ENCODE measurements at places on chromosomes 7 and 10. TPM values are rescaled to one million over a fixed set of nuclear protein-coding genes. Genes with fewer than 3 reads are reported as not detected.

The AKR1C4 gene
- total RNA-seq: not detected

DNA sequence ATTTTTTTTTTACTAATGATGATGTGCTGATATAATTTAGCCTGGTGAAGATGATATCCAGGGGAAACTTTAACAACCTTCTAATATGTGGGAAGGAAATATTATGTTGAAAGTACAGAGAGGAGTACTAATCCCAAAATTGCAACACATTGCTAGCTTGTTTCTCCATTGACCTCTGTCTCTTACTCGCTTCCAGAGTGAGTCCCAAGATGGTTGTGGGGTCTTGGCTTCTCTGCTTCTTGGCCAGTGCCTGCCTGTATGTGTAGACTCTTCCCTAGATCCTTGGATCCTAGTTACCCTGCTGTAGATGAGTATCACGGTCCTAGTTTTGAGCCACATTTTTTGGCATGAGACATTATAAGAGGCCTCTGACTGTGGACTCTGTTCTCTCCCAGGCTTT lies 17.5 kb downstream of the BMPER start:
- no peaks in the 10 kb centered on the region for H3K36me3 ChIP-seq
- H3K27me3 ChIP-seq: no peaks in the 10 kb centered on the region

DNA sequence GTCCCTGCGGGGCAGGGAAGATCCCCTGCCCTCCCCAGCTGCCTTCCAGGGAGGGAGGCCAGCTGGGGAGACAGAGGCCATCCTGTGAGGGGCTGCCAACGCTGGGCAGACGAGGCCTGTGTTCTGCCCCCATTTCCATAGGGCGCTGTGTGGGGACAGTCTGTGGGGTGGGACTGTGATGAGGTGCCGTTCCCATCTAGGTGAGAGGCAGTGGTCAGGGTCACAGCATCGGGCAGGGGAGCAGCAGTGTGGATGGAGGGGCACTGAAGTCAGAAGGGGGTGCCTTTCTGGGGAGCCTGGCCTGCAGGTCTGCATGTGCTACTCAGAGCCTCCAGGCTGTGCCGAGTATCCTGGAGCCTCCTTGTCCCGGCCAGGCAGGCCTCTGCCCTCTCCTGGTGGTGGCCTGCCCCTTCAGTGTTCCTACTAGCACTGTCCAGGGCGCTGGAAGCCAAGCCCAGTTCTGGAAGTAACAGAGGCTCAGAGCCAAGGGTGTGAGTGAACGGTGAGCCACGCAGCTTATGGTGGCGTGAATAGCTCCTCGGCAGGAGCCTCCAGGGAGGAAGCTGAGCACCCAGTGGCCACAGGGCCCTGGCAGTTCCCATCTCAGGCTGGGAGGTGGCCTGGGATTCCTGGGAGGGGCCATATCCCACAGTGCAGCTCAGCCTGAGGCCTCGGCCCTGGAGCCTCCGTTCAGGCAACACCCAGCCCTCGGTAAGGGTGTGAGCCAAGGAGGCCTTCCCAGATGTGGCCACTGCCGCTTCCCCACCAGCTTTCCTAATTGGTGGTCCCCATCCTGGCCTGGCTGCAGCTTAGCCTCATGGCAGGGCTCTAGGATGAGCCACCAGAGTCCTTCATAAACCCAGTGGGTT lies 23.3 kb upstream of the CSGALNACT2 start:
- no peak overlapping the region for H3K27ac ChIP-seq
- DNase-seq: no peak
- no peak overlapping the region for H3K4me3 ChIP-seq
- no peaks in the 10 kb centered on the region for H3K36me3 ChIP-seq

DNA sequence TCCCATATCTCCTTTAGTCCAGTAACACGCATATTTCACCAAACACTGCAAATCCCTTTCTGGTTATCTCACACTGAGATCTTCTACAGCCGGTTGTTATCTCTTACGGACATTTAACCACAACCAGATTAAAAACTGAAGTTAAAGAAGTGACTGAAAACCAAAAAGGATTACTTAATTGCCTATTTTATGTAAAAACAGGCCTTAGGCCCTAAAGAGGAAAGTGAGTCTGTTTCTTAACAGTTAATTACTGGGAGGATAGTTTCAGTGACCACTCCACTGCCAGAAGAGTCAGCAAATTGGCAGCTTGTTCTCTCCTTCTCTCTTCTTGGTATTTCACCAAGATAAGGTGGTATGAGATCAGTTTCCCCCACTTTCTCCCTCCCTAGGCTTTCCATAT lies 161.9 kb upstream of the MEOX2 start:
- no peak overlapping the region for H3K4me3 ChIP-seq
- no peaks in the 10 kb centered on the region for H3K36me3 ChIP-seq
- H3K27ac ChIP-seq: no peak overlapping the region
- no peaks in the 10 kb centered on the region for H3K4me1 ChIP-seq
- no peak for DNase-seq

DNA sequence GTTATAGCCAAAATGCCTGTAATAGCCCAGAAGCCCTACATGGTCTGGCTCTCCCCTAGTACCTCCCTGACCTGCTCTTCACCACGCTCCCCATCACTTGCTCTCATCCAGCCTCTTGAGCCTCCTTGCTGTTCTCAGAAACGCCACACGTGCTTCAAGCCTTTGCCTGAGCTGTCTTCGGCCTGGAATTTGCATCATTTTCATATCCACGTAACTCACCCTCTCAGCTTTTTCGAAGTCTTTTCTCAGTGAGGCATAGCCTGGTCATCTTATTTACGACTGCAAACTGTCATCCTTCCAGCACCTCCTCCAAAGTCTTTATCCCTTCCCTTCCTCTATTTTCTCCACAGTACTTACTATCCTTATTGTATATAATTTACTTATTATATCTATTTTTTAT lies 151.0 kb upstream of the AHR start:
- H3K36me3 ChIP-seq: no peaks in the 10 kb centered on the region
- no peaks in the 10 kb centered on the region for H3K27me3 ChIP-seq
- H3K4me1 ChIP-seq: no peaks in the 10 kb centered on the region
- no peak for DNase-seq

DNA sequence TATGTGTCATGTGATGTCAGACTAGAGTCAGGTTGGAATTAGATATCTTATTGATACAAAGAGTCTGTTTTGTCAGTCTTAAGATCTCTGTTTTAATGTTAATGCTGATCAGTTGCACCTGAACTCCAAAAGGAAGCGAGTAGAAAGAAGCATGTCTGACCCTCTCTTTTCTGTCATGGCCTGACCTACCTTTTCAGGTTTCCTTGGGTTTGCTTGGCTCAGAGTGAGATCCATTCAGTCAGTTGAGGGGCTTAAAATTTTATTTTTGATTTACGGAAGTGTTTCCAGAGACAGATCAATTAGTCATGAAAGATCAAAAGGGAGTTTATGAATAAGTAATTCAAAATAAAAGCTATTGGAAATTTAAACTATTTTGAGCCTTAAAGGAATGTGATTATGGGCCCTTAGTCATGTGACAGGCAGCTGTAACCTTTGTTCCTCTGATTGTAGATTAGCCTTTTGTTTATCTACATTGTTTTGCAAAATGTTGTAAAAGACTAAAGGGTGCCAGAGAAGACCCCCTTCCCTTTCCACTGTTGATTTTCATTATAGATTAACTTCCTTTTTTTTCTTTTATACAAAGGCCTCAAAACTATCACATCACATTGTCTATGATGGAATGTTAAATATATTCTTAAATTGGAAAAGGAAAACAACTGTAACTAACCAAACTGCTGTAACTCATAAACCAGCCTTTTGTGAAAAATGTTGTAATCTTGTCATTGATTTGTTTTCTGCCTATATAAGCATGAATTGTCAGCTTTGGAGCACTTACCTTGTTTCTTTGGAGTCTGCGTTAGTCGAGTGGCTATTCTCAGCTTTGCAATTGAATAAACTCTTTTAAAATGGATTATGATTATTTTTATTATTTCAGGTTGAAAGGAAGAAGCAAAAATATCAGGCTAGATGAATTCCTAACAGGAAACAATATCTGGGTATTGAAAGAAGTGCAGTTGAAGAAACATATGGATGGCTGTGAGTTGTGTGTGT lies 195.5 kb upstream of the MBL2 start:
- H3K36me3 ChIP-seq: no peaks in the 10 kb centered on the region
- H3K27me3 ChIP-seq: no peaks in the 10 kb centered on the region
- no peak overlapping the region for H3K27ac ChIP-seq
- H3K4me1 ChIP-seq: no peaks in the 10 kb centered on the region
- no peak overlapping the region for H3K4me3 ChIP-seq
- DNase-seq: no peak

DNA sequence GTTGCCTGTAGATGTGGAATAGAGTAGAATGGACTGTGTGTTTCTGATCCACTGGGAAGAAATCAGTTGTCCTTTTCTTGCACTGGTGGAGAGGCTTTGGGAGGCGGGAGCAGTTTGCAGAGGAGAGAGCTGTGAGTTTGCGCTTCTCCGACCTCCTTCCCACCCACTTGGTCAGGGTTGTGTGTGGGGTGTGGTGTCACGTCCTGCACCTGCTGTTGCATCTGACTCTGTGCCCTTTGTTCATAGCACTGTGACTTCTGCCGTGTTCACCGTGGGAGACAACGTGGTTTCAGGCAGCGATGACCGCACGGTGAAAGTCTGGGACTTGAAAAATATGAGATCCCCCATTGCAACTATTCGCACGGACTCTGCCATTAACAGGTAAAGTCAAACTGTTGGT lies 67.8 kb downstream of the WDR37 start:
- H3K36me3 ChIP-seq: peaks cover 12% of the 10 kb centered on the region
- H3K27me3 ChIP-seq: no peaks in the 10 kb centered on the region
- no peaks in the 10 kb centered on the region for H3K4me1 ChIP-seq
- H3K27ac ChIP-seq: no peak overlapping the region

DNA sequence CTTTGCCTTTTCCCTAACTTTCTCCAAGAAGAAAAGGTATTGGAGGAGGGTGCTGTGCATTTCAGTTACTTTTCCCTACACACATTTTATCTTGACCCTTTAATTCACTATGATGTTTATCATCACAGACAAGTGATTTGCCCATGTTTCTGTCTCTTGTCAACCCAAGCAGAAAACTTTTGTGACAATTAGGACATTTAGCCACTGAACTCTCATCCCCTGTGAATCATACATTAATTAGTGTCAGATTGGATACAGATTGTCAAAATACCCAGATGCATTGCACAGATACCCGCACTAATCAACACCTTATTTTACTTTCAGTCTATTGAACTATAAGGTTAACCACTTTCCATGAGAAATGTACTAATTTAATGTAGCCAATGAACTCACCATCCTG lies 912.9 kb downstream of the SORCS1 start:
- no peaks in the 10 kb centered on the region for H3K4me1 ChIP-seq
- H3K4me3 ChIP-seq: no peak overlapping the region
- H3K27me3 ChIP-seq: no peaks in the 10 kb centered on the region
- no peaks in the 10 kb centered on the region for H3K36me3 ChIP-seq
- no peak overlapping the region for H3K27ac ChIP-seq
- DNase-seq: no peak

The PSD gene
- 22.5 TPM for total RNA-seq

- no peaks in the 10 kb centered on the region for H3K27me3 ChIP-seq
- no peak overlapping the region for H3K4me3 ChIP-seq
- H3K4me1 ChIP-seq: no peaks in the 10 kb centered on the region
- DNase-seq: no peak
Observed at GRCh38 chr7:54242776-54243175, 299.4 kb upstream of the VSTM2A start.

The EPDR1 gene
- 8.5 TPM for total RNA-seq

The OPN4 gene
- total RNA-seq: not detected
